Stimulated activated CD8-positive, alpha-beta memory T cell treated with anti-CD3 and anti-CD28 coated beads, Interleukin-4, amount 100 ng/mL, for 1 hour (primary cell): ENCODE measurements at places on chromosomes 11 and 22.

DNA sequence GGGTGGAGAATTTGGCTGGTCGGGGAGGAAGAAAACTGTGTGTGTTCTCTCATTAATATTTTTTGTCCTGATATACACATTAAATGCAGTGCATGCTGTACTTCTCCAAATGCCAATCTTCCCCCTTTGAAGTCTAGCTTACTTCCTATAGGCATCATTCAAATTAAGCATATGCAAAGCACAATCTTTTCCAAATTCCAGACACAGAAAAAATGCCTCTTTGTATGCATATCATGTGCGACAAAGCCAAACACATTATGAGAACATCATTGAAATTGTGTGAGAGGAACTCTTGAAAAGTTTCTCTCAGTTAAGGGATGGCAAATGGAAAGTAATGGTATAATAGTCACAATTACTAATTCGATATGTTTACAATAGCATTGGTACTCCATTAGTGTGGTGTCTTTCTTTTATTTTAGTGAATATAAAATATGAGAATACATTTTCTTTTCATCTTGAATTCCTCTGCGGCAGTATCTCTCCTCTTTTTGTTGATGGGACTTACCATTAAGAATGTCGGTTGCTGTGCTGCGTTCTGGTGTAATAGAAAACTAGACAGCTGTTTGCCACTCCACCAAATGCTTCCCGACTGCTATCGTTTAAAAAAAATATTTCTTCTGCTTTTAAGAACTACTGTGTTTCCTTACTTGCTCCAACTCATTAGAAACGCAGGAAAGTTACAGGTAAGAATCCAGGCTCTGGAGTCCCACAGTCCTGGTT lies 19.3 kb upstream of the NRIP3 start:
- no peak for DNase-seq

- DNase-seq, result no peak
Measured at GRCh38 chr11:101586965-101587364, 3.2 kb upstream of the TRPC6 start.

GRCh38 chr22:33114565-33114964 lies 56.4 kb upstream of the SYN3 start:
- DNase-seq, result no peak

- no peak for DNase-seq
Measured at GRCh38 chr11:121451986-121452608, at the start of gene SORL1. TSS of gene SORL1 (plus strand) at chr11:121452314. CDS start at chr11:121452332, 18 bp downstream.

DNA sequence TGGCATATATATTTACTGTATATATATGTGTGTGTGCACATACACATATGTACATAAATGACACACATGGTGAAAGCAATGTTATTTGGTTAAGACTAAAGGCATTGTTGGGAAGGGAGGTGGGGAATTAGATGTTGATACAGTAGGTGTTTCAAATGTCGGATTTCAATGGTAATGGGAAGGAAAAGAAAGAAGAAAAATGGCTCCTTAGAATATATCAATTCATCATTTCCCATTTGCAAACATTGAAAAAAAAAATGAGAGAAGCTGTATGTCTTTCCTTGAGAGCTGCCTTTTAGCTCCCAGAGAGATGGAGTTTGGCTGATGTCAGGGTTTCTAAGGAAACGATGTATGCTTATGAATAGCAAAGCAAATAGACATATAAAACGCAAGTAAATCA lies 33.4 kb upstream of the ATXN10 start:
- DNase-seq, result no peak

- DNase-seq, result no peak
Measured at GRCh38 chr22:26985931-26986782, 328.8 kb downstream of the MIAT start.

DNA sequence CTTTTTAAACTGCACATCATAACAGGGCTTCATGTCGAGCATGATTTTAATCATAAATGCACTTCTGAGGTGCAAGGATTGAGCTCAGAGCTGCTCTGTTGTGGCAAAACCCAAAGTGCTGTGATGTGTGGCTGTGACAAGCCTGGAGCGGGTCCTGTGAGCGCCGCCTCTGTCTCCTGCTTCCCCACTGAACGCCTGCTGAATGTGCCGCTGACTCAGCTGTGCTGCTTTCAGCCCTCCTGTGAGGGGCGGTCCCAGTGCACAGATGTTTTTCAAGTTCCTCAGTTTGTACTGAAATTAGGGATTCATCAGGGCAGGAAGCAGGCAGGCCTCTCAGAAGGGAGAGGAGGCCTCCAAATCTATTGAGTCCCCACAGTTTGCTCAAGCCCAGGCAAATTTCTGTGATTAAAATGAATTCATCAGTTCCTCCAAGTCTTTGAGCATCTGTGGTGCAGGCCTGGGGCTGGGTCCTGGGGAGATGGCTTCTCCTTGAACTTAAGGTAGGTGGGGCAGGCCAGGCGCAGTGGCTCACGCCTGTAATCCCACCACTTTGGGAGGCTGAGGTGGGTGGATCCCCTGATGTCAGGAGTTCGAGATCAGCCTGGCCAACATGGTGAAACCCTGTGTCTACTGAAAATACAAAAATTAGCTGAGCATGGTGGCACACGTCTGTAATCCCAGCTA lies 3.0 kb upstream of the GTSE1 start:
- no peak for DNase-seq

- no peak for DNase-seq
Measured at GRCh38 chr11:78789375-78789774, 214.7 kb upstream of the NARS2 start.

DNA sequence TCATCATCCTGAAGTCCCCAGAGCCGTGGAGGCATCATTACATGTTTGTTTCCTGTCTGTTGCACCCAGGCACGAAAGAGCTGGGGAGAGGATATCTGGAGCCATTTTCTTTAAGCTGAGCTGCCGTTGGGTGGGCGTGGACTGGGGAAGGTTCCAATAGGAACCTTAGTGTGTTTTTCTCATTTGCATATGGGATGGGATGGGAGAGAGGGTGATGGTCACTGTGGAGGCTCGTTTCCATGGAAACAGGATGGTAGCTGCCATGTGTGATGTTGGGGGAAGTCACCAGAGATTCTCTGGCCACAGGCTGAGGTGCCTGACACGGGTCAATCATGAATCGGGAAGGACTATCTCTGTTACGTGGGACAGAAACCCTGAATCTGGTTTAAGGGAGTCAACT lies 39.7 kb downstream of the CACNA1I start:
- no peak for DNase-seq
